ENCODE measurements at places on chromosomes 13 and 19.

GRCh38 chr13:92578358-92578757 is 648.2 kb upstream of the GPC6 start:
- H3K4me3 ChIP-seq, result no peak overlapping the region
- DNase-seq, result no peak
- H3K27me3 ChIP-seq, result no peaks in the 10 kb centered on the region
- H3K4me1 ChIP-seq, result no peaks in the 10 kb centered on the region
- no peaks in the 10 kb centered on the region for H3K36me3 ChIP-seq

GRCh38 chr19:48539503-48540096 is 12.4 kb upstream of the SULT2B1 start:
- peak; percentile 84 for DNase-seq
- H3K4me1 ChIP-seq, result peaks cover 14% of the 10 kb centered on the region
- no peaks in the 10 kb centered on the region for H3K36me3 ChIP-seq
- H3K4me3 ChIP-seq, result no peak overlapping the region
- no peaks in the 10 kb centered on the region for H3K27me3 ChIP-seq

DNA sequence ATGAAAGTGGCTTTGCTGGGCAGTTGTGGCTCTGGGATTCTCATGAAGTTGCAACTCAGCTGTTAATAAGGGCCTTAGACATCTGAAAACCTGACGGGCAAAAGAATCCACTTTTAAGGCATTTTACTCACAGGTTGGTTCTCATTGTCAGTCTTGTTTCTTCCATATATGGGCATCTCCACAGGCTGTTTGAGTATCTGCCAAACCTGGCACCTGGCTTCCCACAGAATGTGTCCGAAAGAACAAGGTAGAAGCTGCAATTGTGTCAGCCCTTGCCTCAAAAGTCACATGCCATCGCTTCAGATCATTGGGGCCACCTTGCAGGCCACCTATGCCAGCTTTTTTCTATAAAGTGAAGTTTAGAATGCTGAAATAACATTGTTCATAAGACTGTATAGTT is 102.4 kb downstream of the KCTD12 start:
- H3K36me3 ChIP-seq, result no peaks in the 10 kb centered on the region
- no peaks in the 10 kb centered on the region for H3K27me3 ChIP-seq
- H3K4me1 ChIP-seq, result no peaks in the 10 kb centered on the region
- DNase-seq, result no peak

- peak overlapping the region; percentile 90 for H3K27ac ChIP-seq
- no peak overlapping the region for H3K4me3 ChIP-seq
- no peaks in the 10 kb centered on the region for H3K36me3 ChIP-seq
- H3K27me3 ChIP-seq, result no peaks in the 10 kb centered on the region
- peaks cover 26% of the 10 kb centered on the region for H3K4me1 ChIP-seq
- peak; percentile 47 for DNase-seq
These were observed 448.4 kb downstream of the COG6 start for GRCh38 chr13:40103864-40104263.

DNA sequence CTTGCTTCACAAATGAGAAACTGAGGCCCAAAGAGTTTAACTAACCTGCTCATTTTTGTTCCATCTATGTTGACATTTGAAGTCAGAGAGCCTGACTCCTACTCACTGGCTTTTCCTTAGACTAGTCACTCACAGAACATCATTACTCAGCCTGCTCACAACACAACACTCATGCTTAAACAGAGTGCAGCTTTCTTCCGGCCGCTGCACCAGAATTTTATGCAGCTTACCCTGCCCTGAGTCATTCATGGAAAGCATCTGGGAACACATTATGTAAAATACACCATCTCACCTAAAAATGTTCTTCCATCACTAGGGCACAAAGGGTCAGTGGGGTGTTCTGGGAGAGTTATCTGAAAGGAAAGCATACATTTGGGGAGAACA is 303.4 kb downstream of the SPRY2 start:
- H3K36me3 ChIP-seq, result no peaks in the 10 kb centered on the region
- peaks cover 50% of the 10 kb centered on the region for H3K4me1 ChIP-seq
- peak overlapping the region; percentile 87 for H3K27ac ChIP-seq
- DNase-seq, result peak; percentile 84

DNA sequence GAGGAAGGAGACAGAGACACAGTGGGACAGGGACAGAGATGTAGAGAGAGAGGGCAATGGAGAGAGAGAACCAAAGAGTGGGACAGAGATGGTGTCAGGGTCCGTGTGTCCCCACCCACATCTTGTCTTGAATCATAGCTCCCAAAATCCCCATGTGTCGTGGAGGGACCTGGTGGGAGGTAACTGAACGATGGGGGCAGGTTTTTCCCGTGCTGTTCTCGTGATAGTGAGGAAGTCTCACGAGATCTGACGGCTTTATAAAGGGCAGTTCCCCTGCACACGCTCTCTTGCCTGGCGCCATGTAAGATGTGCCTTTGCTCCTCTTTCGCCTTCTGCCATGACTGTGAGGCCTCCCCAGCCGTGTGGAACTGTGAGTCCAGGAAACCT is 7.5 kb upstream of the PLA2G4C start:
- peaks cover 13% of the 10 kb centered on the region for H3K36me3 ChIP-seq
- no peak for DNase-seq
- no peak overlapping the region for H3K4me3 ChIP-seq
- H3K4me1 ChIP-seq, result peaks cover 13% of the 10 kb centered on the region
- no peak overlapping the region for H3K27ac ChIP-seq

GRCh38 chr19:18765224-18765623 is 25.9 kb downstream of the COMP start:
- H3K4me1 ChIP-seq, result peaks cover 40% of the 10 kb centered on the region
- H3K27me3 ChIP-seq, result no peaks in the 10 kb centered on the region
- H3K27ac ChIP-seq, result peak overlapping the region; percentile 53
- H3K4me3 ChIP-seq, result no peak overlapping the region
- no peaks in the 10 kb centered on the region for H3K36me3 ChIP-seq

DNA sequence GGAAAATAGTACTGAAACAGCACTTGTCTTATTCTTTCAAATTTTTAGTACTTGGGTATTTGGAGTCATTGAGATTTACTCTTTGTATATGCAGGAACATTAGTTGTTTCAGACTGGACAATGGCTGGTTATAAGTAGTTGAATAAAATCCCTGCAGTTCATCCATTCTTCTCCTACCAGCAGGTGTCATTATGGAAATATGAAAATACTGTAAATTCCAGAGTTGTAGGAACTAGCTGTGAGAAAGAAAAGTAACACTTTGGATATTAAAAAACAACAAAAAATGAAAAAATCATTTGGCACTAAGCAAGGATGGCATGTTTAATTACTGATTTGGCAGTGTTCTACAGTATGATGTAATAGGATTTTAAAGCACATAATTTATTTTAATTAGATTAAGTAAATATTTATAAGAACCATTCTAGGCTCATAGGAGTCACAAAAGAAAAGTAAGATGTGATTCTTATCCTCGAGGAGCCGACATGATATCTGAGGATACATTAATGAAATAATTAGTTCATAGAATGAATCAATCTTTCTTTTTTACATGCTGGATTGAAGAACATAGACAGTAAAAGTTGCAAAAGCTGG is 155.3 kb downstream of the KCNRG start:
- H3K4me3 ChIP-seq, result no peak overlapping the region
- H3K4me1 ChIP-seq, result no peaks in the 10 kb centered on the region
- DNase-seq, result peak; percentile 32
- H3K27me3 ChIP-seq, result no peaks in the 10 kb centered on the region
- H3K27ac ChIP-seq, result no peak overlapping the region

DNA sequence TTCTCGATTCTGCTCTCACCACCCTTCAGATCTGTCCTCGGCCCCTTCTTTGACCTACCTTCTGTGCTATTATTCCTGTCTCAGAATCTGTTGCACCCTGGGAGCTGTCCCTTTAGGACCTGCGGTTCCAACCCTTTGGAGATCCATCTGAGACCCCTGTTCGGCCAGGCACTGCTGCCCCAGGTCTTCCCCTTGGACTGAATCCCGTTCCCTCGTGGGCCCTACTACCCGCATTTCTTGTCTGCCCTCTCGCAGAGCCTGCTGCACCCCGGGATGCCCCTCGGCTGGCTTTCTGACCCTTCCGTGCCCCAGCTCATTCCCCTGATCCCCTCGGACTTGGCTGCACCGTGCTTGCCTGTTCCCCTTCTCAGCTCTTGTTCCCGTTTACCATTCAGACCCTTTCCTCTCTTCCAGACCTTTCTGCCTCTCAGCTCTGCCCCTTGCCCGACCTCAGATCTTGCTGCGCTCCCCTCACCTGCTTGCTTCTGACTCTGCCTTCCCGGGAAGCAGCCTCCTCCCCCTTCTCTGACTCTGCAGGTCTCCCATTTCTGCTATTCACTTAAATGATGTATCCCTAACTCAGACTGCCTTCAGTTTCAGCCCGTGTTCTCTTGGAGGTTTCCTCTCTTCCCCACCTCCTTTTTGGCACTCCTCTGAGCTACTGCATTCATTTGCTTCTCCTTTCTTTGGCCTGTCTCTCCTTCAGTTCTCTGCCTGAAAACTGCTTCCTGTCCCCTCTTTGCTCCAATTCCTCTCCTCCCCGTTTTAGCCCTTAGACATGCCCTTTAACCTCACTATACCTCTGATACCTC is 1.1 kb downstream of the ARHGAP35 start:
- H3K4me3 ChIP-seq, result peak overlapping the region; percentile 97
- DNase-seq, result peak; percentile 28
- peaks cover 49% of the 10 kb centered on the region for H3K4me1 ChIP-seq
- H3K27ac ChIP-seq, result peak overlapping the region; percentile 72

- H3K4me3 ChIP-seq, result no peak overlapping the region
- no peak for DNase-seq
- H3K27me3 ChIP-seq, result no peaks in the 10 kb centered on the region
- no peaks in the 10 kb centered on the region for H3K4me1 ChIP-seq
These were observed 95.3 kb upstream of the SLC15A1 start for GRCh38 chr13:98847780-98848179.

All from PC-3 (cell line).